ENCODE measurements at places on chromosomes 4 and X.
A peak's percentile ranks its signal among the peaks of the same experiment; 100 is the strongest.

- DNase-seq = peak; percentile 49
These were observed 217.9 kb downstream of the CENPC start for GRCh38 chr4:67327245-67328017.

GRCh38 chrX:153903238-153903980, 1.1 kb upstream of the AVPR2 start:
- no peak for DNase-seq

DNA sequence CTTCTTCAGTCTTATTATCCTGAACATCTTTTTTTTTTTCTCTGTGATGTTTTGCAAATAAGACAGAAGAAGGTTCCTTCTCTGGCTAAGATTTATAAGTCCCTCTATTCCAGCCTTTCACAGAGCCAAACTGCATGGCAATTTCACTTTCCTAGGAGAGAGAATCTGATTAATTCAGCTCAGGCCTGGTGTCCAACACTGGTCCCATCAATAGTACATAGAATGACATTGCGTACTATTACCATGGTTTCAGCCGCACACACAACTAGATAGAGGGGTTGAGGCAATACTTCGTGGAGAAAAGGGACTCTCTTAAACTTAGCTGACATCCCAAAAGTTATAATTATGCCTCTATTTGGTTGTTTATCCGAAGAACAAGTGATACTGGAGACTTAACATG, 18.5 kb downstream of the DCAF8L2 start:
- DNase-seq = no peak

- DNase-seq = no peak
These were observed 132.7 kb downstream of the CPZ start for GRCh38 chr4:8725071-8725841.

DNA sequence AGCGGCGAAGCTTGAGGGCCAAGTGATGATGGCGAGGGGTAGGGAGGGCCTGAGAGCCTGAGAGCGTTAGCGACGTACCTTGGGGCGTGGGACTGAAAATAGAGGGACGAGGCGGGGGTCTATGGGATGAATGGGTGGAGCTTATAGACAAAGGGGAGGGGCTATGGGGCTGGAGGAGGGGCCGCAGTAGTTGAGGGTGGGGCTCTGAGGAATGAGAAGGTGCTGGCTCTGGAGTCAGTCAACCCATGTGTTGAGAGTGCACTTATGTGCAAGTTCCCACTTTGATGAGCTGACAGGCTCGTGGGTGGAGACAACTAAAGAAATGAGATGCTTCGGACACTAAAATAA, 488 bp downstream of the TBC1D25 start:
- no peak for DNase-seq

- DNase-seq = no peak
These were observed 87.3 kb downstream of the CFAP299 start for GRCh38 chr4:80422727-80423404.

- DNase-seq = no peak
These were observed 16.4 kb downstream of the PLP1 start for GRCh38 chrX:103792916-103793544.

DNA sequence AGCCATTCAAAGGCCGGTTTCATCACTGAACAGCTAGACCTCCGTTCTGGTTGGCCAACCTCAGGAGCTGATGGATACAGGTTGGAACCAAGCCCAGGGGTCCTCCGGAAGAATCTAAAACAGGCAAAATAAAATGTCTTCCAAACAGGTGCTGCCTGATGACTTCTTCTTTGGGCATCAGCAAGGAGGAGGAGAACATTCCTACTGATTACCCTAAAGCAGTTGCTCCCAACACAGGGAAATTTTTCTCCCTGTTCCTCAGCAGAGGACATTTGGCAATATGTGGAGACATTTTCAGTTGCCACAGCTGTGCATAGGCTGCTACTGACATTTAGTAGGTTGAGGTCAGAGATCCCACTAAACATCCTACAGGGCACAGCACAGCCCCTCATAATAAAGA, 319.3 kb upstream of the PPARGC1A start:
- no peak for DNase-seq

- DNase-seq = no peak
These were observed 179.6 kb upstream of the RBPJ start for GRCh38 chr4:26141051-26141721.

GRCh38 chr4:84235126-84235944, 263.8 kb downstream of the NKX6-1 start:
- DNase-seq = no peak

DNA sequence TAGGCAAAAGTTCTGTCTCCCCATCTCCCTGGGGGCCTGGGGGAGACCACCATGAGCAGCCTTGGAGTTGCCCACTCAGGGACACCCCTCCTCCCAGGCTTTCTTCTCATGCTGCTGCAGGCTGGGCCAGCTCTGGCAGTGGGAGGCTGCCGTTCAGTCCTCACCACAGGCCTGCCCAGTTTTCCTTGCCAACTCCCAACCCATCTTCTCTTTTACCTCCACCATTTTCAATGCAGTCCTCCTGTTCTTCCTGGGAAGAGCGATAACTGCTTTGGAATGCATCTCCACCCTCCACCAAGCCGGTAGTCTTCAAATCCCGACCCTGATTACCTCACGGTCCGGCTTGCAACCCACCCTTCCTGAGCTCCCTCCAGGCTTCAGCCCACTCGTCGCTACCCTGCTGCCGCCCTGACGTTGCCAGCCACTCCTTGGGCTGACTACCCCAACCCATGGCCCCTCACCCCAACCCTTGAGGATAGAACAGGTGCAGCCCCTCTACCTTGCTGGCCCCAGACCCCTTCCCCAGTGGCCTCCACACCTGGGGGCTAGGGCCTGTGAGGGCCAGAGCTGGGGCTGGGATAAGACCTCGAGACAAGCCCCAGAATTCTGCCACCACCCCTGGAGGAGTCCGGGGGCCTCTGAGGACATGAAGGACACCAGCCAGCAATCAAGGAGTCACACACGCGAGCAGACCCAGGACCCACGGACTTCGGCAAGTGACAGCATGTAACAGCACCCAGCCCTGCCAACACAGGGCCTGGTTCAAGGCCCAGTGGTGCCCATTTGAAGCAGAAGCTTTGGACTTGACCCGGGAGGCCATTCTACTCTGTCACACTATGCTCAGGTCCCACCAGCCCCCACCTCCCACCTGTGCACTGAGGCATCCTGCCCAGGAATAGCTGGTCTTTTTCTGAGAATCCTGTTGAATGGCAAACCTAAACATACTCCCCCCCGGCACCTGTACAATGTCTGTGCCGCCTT, 9.2 kb downstream of the WDR1 start:
- no peak for DNase-seq

GRCh38 chr4:151797131-151797530, 36.3 kb upstream of the GATB start:
- DNase-seq = no peak

- DNase-seq = no peak
These were observed 53.7 kb upstream of the FAAH2 start for GRCh38 chrX:57232658-57233360.

DNA sequence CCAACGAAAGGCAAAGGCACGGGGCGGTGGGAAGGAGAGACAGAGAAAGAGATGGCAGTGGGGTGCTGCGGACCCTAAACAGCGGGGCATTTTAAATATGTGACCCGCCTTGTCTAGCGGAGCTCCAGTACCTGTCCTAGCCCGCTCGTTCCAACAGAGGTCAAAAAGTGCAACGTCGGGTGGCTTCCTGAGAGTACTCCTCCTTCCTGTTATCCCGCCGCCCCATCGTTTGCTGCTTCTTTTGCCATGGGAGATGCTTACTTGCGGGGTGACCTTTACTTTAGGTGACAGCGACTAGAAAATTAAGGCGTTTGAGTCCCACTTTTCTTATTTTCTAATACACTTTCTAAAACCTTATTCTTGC, 735 bp downstream of the NRK start:
- no peak for DNase-seq

DNA sequence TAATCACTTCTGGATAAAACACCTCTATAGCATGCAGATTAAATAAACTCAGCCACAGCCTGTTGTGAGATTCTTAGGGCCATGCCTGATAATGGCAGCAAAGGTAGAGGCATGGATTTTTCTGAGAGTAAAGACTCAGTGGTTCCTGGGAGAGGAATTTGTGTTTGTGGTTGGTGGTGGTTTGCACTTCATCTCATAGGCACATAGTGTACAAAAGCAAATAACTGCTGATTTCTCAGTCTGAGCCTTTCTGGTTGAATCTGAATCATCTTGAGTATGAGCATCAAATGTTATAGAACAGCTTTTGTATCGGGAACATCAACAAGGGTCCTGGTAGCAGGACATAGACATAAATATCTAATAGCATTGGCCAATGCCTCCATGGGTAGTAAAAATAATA, 274.3 kb downstream of the FRMPD4 start:
- DNase-seq = no peak

GRCh38 chr4:148716431-148717052, 274.3 kb upstream of the NR3C2 start:
- DNase-seq = no peak

- no peak for DNase-seq
These were observed 97.0 kb upstream of the PTPN13 start for GRCh38 chr4:86497131-86497530.

GRCh38 chrX:148681605-148682004, 181.2 kb downstream of the AFF2 start:
- no peak for DNase-seq

DNA sequence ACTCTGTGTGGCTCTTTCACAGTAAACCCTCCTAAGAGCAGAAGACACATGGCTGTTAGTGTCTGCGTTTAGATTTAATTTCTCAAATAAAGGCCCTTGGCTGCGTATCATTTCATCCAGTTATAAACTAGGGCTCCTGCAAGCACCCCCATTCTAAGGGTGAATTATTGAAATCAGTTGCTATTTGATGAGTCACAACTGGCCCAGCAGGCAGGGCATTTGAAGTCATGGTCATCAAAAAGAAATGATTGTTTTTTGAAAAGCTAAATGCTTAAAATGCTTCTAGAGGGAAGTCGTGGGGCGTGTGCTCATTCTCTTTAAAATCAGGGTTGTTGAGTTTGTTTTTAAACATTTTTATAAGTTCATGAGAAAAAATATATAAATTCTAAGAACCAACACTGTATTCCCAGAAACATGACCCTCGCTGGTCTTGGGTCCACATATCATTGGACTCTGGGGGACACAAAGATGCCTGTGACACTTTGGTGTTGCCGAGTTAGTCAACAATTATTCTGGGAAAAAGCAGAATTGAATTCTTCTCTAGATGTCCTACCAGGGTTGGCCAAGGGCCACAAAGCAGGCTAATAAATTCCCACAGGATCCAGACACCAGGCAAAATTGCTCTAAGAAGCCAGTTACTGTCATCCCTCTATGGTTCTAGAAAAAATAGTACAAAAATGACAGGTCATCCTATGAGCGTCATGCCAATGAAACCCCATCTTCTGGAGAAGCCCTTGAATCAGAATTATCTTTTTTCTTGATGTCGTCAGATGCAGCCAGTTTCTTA, 99.5 kb upstream of the MYOZ2 start:
- DNase-seq = no peak

DNA sequence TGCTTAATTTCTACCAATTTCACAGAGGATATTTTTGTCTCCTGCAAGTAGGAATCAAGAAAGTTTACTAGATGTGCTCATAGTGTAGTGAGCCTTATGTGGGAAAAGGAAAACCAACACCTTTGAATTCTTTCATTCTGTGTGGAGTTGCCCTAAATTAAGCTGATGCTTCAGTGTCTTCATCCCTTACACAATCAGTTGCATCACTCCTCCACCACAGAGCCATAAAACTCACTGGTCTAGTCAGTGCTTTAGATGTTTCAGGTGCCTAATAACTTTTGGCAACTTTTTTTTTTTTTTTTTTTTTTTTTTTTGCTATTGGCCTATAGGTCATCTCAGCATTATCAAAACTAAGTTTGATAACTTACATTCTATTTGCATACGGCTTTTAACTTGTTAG, 41.5 kb downstream of the HHIP start:
- DNase-seq = no peak

GRCh38 chr4:45072981-45073380, 346.6 kb upstream of the GNPDA2 start:
- DNase-seq = no peak

DNA sequence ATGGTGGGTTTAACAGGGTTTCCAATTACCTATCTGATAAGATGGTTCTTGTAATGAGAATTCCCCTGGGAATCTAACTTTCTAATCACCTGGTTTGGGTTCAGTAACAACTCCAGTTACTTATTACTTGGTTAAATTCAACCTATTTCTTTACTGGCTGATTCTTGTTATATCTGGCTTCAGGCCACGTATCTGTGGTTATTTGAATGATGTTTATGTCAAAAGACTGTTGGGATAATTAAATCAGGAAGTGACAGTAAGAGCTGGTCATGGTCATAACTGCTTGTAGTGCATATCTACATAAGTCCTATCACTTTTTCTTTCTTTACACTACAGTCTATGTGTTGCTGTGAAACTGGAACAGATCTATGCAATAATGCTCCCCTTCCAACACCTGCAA, 108.1 kb downstream of the MID1 start:
- no peak for DNase-seq

- DNase-seq = no peak
These were observed 31.8 kb downstream of the PDGFC start for GRCh38 chr4:156939801-156940200.

DNA sequence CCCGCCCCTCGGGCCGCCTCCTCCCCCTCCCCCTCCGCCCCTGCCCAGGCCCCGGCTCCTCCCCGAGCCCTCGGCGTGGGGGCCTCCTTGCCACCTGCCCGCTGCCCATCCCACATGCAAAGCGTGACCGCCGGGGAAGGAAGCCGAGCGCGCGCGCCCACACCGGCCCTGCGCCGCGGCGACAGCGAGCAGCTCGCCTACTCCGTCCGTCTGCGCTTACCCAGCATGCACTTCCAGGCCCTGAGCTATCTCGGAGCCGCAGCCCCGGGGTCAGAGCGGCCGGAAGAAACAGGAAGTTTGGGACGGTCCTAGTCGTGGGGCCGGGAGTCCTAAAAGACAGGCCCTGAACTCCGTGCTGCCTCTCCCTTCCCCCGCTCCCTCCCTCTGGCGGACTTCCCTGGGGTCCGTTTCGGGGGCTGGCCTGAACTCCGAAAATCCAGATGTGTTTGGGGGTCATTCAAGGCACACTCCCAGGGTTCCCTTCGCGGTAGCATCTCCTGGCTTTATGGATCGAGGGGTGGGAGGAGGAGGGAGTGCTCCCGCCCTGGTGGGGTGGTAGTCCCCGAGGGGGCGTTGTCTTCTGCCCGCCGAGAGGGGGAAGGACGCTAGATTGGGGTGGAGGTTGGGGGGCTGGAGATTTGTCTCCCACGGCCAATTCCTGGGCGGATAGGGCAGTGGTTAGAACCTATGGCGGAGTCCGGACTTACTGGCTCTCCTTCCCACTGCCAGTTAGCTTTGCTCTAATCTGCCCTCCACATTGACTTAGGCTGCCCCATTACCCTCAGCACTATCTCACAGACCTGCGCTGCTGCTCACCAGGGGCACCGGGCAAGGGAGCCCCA, 25.0 kb upstream of the BCORL1 start:
- no peak for DNase-seq

- DNase-seq = no peak
These were observed 2284.8 kb downstream of the ARAP2 start for GRCh38 chr4:33959519-33959918.

All from hippocampal formation (tissue), 2 donors.